Left ventricle myocardium inferior (tissue), 1 donor: ENCODE measurements at places on chromosomes 16 and 17. TPM values are rescaled to one million over a fixed set of nuclear protein-coding genes. Genes with fewer than 3 reads are reported as not detected.
A peak's percentile ranks its signal among the peaks of the same experiment; 100 is the strongest.

Gene ACSM5
- total RNA-seq = 1.6 TPM

Gene RBFOX1
- total RNA-seq = 71.8 TPM

Gene C17orf100
- 0.69 TPM for total RNA-seq

Gene KRTAP4-3
- not detected for total RNA-seq

DNA sequence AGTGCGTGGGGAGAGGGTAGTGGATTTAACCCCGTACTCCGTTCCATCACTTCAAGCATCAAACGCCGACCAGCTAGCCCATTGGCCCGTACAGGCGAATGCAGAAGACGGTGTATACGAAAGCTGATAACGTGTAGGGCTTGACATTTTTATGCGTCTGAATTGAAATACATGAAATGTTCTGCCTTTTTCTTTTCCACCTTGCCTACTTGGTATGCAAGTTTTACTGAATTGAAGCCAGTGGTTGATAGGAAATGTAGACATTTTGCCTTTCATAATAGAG, 834 bp upstream of the STAT3 start:
- no peak for DNase-seq

- peak; percentile 83 for DNase-seq
These were observed 182.0 kb downstream of the SEC14L1 start for GRCh38 chr17:77322514-77323412.

GRCh38 chr16:88963583-88963982, 13.4 kb downstream of the CBFA2T3 start:
- no peak for DNase-seq

GRCh38 chr16:54446639-54447038, 160.1 kb upstream of the IRX3 start:
- peak; percentile 61 for DNase-seq

DNA sequence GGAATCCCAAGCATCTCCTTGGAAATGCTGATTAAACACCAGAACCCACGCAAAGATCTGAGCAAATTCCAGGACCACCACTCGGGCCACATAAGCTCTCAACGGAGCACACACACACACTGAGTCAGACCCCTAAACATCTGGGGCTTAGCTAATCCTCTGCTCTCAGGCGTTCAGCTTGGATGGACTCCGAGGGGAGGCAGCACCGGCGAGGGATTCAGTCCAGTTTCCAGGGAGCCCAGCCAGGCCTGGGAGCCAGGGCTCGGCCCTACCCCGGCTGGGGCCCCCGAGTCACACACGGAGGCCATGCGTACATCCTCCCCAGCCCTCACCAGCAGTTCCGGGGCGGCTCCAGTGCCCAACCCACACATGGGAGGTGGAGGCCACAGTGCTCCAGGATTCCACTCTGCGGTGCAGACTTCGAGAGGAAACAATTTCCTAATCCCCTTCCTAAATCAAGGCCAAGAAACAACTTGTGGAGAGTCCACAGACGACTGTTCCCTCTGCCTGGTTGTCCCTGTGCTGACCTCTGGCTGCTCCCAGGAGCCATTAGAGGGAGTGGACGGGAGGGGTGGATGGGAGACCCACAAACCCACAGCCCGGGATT, 70.5 kb downstream of the GAS7 start:
- peak; percentile 87 for DNase-seq
